Dorsolateral prefrontal cortex (tissue), 122 donors: ENCODE measurements at places on chromosomes 3 and 15.

DNA sequence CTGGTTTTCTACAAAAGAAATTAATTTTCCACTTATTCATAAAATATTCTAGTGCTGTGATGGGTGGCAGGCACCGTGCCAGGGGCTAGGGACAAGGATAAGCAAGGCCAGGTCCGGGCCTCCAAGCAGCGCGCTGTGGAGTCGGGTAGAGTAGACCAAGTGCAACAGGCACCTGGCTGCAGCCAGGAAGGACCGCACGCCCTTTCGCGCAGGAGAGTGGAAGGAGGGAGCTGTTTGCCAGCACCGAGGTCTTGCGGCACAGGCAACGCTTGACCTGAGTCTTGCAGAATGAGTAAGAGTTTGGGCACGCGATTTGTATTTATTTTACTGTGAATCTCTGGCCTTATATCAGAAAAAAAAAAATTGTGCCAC lies at the start of gene CASR:
TSS of gene CASR (plus strand) at position 148 of the 372 bp plus-strand sequence. CDS start 70,522 bp downstream, outside the sequence.
- DNase-seq, result no peak

- DNase-seq, result no peak
Observed at GRCh38 chr15:78148392-78149067, 632 bp upstream of the IDH3A start.

DNA sequence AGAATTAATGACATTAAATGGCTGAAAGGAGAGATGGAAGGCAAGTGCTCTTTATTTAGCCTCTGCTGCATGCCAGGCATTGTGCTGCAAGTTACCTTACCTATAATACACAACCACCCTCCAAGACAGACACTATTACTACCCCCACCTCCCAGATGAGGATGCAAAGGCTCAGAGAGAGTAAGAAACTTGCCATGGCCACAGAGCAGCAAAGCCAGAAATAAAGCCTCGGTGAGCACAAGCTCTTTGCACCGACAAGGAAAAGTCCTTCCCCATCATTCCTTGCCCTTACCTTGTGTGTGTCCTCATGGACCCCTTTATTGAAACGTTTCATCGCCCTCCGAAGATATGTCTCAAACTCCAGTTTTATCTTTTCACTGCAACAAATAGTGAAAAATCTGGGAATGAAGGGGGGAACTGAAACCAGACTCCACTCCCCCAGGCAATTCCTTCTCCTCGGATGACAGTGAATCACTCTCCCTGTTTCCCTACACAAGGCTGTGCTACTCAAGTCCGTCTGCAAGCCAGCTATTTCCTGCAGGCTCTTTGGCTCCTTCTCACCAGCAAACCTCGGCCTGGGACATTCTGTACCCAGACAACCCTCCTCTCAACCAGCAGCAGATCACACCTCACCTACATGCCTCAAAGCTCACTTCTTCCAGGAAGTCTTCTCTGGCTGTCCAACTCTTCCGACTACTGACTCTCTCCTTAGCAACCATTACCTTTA lies 11.4 kb downstream of the XPC start:
- no peak for DNase-seq

DNA sequence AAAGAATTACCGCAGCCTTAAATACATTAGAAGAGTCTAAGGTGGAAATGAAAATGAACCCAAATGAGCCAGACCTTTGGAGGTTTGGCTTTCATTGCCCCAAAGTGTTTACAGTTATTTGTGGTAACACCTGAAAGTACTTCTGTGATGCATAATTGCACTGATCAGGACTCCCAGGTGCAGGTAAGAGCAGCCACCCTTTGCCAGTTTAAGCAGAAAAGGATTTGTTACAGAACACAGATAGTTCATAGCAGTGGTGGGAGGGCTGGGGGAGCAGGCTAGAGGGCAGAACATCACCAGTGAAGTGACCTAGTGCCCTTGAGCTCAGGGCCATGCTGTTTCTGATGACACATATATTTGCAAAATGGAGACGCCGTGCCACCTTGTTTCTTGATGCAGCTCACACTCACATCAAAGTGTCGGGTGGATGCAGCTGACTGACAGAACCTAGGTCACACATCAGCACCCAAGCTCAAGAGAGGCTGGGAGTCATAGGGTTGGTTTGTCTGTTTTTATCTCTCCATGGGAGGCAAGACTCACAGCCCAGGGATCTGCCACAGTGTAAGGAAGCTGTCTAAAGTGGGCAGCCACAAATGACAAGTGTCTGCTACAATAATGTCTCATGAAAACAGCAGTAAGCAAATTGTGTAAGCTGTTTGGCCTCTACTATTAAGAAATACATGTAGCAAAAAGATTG lies 49.1 kb downstream of the NEK11 start:
- DNase-seq, result no peak

DNA sequence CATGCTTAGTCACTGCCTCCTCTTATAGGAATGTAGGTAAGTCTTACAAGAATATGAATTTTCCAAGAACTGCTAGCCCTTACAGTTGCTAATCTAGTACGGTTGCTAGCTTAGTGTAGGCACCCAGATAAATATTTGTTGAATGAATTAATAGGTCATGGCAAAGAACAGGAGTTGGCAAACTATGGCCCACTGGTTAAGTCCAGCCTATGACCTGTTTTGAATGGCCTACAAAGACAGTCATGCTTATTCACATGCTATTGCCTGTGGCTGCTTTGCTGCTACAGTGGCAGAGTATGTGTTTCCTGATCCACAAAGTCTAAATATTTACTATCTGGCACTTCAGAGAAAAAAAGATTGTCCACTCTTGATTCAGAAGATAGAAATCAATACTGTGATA lies 631.8 kb downstream of the AGBL1 start:
- no peak for DNase-seq

GRCh38 chr15:33729653-33730052 lies 238.6 kb upstream of the CHRM5 start:
- no peak for DNase-seq

- DNase-seq, result no peak
Observed at GRCh38 chr3:12724794-12725193, 34.3 kb downstream of the TMEM40 start.

DNA sequence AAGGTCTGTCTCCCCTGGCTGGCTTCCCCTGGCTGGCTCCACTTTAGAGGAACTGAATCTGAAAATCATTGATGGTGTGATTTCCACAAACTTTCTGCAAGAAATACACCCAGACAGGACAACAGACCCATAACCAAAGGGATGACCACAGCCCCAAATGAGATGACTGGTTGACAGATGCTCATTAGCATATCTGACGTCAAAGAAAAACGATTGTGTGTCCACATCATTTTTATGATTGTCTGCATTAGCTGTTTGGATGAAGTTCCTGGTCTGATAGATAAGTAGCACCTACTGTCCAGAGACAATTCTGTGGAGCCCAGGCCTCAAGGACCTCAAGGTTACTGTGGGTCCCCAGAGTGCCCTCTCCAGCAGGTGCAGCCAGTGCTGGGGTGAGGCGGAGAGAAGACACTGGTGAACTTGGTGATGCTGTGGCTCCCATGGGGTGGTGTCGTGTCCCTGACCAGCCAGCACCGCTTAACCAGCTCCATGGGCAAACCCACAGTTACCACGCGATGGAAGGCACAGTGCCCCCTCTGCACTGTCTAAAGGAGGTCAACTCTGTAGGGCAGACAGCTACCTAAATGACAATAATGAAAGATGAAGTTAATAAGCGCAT lies 127.4 kb downstream of the NSMCE3 start:
- peak; percentile 34 for DNase-seq

GRCh38 chr3:195468391-195468776 lies 25.6 kb upstream of the ACAP2 start:
- DNase-seq, result no peak

DNA sequence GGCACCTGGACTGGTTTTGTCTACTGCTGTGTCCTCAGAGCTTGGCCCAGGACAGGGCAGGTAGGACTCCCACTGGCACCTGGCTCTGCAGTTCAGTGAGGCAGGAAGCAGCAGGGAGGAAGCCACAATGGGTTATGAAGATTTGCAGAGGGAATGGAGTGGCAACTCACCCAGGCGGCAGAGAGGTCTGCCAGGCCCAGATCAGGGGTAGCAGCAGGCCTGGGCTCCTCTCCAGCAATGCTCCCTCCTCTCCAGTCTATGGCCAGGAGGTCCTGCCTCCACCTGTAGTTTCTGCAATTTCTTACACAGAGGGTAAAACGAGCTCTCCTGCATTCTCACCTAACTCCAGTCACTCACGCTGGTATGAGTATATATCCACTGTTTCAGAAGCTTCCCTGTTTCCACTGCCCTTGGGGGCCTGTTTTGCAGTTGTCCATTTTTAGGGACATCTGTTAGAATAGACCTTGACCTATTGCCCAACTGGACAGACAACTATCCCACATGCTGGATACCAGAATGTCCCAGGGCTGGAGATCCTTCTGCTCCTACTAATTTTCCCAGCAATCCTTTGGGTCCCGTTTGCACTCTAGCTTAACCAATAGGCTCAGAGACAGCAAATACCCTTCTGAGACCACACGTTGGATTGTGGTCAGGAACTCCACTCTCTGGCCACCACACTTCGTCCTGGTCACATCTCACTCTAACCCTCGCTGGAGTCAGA lies 35.2 kb downstream of the HMCES start:
- no peak for DNase-seq

DNA sequence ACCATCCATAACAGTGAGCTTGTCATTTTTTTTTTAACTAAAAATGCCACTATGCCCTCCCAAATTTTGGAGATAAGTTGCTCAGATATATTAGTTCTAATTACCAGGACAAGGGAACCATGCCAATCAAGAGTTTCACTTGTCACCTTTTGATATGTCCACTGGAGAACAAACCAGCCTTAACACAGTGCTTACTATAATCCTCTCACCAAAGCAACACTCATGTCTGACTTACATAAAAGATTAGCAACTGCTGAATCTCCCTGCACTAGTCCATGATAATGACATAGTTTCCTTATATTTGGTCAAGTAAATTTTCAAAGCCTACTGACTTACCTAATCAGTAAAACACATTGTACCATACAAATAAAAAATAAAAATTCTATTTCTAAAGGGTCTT lies 44.4 kb downstream of the TTBK2 start:
- no peak for DNase-seq

DNA sequence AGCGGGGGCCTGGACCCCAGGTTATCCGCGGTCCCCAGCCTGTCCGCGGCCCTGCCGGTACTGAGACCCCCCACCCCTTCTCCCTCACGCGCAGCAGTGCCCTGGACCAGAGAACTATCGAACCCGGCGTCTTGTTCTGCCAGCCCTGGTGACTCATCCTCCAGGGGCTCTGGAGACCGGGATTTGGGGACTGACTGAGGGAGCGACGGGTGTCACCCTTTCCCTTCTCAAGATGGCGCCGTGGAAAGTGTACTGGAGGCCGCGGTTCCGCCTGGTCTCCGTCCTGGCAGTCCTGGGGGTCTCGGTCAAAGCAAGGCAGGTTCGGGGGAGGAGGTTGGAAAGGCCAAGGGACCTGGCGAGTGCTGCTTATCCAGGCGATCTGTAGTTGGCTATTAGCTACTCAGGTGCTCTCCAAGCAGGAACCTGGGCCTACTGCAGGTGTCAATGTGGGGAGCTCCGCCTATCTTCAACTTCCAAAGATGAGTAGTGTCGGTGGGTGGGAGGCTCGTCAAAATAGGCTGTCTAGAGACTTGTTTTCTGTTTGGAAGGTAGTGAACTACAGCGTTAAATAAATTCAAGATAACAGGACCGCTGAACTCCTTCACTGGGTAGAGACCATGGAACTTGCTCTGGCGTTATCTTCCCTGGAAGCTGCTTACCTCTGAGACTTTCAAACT lies 790 bp downstream of the RAB5A start:
- DNase-seq, result peak; percentile 50

DNA sequence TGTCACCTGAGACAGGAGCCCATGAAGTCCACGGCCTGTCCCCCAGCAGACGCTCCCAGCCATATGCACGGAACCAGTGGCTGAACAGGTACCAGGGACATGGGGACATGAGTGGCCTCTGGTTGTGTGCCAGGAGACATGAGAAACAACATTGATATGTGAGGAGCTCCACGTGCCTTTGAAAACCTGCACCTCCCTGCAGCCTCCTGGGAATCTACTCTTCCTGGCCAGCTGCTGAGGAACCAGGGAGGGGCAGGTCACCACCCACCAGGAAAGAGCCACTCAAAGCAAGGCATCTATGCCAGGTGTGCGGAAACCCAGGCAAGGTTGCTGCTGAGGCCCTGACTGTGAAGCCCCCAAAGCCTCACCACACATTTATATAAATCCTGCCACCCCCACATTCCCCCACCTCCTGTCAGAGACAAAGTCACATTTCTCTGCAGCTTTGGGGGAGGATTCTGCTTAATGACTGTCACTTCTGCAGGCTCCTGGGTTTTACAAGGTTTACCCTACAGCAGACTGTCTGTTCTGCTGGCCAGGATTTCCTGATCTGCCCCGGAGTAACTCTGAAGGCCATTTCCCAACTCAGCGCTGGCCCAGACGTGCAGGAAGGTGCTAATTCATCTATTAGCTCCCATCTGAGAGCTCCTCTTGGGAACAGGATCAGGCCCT lies 110.8 kb downstream of the ADCY5 start:
- DNase-seq, result no peak

DNA sequence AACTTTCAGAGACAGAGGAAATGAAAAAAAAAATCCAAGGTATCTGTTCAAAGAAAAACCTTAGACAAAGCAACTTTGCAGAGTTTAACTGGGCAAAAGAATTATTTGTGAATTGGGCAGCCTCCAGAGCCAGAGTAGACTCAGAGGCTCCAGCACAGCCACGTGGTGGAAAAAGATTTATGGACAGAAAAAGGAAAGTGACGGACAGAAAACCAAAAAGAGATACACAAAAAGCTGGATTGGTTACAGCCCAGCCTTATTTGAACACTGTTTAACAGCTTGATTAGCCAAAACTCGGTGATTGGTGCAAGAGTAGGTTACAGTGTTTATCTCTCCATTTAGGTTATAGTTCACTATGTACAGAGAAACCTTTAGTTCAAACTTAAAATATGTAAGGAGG lies 23.7 kb upstream of the GPD1L start:
- DNase-seq, result no peak

DNA sequence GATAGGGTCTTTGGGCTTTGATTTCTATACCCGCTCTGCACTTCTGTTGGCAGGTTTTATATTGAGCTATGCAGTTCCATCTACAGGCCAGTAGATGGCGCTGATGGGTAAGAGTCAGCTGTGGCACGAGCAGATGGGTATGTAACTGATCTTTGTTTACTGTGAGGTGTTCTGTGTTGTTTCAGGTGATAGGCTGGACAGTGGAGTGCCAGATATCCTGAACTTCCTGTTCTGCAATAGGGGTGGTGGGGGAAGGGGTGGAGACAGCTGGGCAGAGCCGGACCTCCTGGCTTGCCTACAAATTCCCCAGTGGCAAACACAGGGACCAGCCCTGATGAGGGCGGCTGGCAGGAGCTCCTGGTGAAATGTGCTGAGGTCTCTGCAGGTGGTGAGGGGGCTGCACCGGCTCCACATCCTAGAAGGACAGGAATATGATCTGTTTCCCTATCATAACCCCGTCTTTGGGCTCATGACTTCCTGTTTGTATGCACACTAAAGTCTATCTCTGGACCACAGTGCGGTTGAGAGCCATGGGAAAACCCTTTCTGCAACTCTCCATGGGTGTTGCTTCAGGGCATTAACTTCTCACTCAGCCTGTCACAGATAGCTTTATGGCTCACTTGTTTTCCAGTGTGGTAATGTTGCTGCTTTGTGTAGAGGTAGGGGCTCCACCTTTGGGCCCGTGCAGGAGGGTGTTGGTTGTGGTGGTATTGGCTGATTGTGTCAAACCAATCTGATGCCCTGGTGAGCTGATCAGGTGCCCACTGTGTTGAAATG lies 13.4 kb upstream of the FAM98B start:
- DNase-seq, result peak; percentile 38

- no peak for DNase-seq
Observed at GRCh38 chr15:92921215-92922131, 21.3 kb downstream of the CHD2 start.

- DNase-seq, result no peak
Observed at GRCh38 chr15:100054539-100054938, 287.2 kb downstream of the ADAMTS17 start.
